ENCODE measurements at places on chromosomes 5 and 9. TPM values are rescaled to one million over a fixed set of nuclear protein-coding genes. Genes with fewer than 3 reads are reported as not detected.

DNA sequence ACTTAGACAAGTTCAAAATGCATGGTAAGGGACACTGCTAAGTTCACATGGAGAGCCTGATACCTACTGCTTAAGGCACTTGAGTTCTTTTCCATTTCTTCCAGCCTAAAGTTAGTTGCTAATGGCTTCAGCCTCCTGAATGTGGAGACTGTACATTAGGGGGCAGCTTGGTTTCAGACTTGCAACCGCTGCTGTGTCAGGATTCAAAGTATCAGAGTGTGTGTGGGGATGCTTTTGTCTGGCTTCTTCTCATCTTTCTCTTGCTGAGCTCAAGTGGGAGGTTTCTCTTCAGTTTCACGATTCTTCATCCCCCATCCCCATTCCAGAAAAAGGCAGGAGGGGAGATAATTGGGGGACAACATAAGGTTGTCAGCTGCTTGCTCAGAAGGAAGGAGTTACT lies 49.4 kb downstream of the ATP10B start:
- DNase-seq = no peak
- H3K27me3 ChIP-seq = no peaks in the 10 kb centered on the region
- no peak overlapping the region for H3K4me3 ChIP-seq
- no peaks in the 10 kb centered on the region for H3K4me1 ChIP-seq

GRCh38 chr5:73031839-73032238 lies 76.0 kb downstream of the FCHO2 start:
- no peak for DNase-seq
- no peak overlapping the region for H3K4me3 ChIP-seq
- peaks cover 21% of the 10 kb centered on the region for H3K4me1 ChIP-seq
- H3K27ac ChIP-seq = no peak overlapping the region
- H3K27me3 ChIP-seq = no peaks in the 10 kb centered on the region

DNA sequence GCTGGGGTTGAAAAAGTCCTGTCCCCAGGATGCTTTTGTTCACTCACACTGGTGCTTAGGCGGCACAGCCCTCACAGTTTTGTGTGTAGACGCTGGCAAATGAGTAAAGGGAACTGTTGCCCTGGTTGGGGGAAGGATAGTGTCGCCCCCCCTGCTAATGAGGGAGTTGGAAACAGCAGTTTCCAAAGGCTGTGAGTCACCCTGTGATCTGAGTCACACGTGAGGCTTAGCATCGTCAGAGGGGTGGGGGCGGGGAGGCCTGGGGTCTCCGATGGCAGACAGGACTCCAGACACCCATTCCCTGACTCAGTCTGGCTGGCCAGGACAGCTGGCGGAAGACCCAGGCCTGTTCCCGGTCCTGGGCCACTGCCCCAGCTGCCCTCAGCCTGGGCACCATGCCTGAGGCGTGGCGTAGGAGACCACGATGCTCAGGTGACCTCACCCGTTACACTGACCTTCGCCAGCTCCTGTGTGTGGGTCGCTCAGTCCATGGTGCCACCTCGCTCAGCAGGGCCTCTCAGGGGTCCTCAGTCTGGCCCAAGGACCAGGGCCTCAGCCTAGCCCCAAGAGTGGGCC lies 2.9 kb downstream of the DNAJB5 start:
- H3K4me3 ChIP-seq = no peak overlapping the region
- H3K27ac ChIP-seq = peak overlapping the region; percentile 90
- H3K36me3 ChIP-seq = no peaks in the 10 kb centered on the region
- no peaks in the 10 kb centered on the region for H3K27me3 ChIP-seq

DNA sequence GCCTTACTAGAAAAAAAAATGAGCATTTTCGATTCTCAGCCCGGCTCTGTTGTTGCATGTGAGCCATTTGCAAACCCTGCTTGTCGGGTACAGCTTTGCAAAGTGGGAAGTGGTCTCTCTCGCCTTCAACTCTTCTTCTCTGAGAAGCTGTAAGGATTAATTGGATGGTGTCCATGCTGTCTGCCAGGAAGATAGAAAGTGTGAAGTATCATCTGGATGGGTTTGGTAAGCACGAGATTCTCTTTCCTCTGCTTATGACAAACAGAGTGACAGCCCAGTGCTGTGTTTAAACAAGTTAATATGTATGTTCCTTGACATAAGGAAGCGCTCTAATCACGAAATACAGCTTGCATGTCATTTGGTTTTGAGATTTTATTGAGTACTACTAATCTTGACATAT lies 109.1 kb upstream of the SPATA31D4 start:
- no peaks in the 10 kb centered on the region for H3K27me3 ChIP-seq
- H3K27ac ChIP-seq = no peak overlapping the region
- no peak overlapping the region for H3K4me3 ChIP-seq
- H3K4me1 ChIP-seq = peaks cover 13% of the 10 kb centered on the region
- H3K36me3 ChIP-seq = no peaks in the 10 kb centered on the region

DNA sequence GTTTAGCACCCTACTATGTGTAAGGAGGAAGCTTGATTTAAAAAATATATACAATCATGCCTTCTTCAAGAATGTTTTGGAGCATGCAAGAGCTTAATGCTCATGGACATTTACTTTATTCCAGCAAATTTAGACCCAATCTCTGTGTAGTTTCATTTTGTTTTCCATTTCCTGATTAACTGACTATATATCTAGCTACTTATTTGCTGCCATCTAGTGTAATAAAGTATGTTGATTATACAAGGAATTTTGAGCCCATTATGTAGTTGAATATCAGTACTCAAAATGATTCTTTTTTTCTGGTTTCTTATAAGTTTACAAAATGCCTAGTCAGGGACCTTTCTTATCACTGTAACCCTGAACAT lies 100.0 kb upstream of the CCDC152 start:
- no peak overlapping the region for H3K27ac ChIP-seq
- no peaks in the 10 kb centered on the region for H3K36me3 ChIP-seq
- no peak for DNase-seq
- peaks cover 10% of the 10 kb centered on the region for H3K4me1 ChIP-seq
- no peaks in the 10 kb centered on the region for H3K27me3 ChIP-seq
- no peak overlapping the region for H3K4me3 ChIP-seq

GRCh38 chr9:123487944-123488548 lies 132.0 kb downstream of the CRB2 start:
- no peaks in the 10 kb centered on the region for H3K27me3 ChIP-seq
- DNase-seq = no peak
- no peak overlapping the region for H3K4me3 ChIP-seq

GRCh38 chr5:122944051-122944450 lies 92.5 kb downstream of the PPIC start:
- DNase-seq = no peak
- no peaks in the 10 kb centered on the region for H3K36me3 ChIP-seq
- H3K4me1 ChIP-seq = peaks cover 6% of the 10 kb centered on the region

DNA sequence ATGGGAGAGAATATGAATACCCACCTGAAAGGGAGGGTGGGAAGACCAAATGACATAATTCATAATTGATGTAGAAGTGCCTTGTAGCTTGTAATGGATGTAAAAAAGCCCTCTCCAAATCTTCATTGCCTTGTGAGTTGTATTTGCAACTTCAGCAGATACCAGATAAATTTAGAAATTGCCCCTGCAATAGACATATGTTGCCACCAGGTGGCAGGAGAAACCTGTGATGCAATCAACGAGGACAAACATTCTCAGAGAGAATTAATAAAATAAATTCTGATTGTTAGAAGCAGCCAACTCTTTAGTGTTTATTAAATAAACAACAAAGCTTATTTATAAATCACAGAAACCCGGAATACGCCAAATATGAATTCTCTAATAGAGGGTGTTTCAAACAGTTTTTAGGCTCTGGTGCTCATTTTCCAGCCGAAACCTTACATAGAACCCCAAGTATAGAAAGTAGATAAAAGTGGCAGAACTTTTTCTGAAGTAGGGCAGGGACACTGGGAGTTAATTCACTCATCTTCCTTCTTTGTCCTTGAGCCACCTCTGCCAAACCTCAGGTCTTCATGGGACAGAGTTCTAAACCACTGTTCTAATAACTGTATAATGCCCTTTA lies 147.8 kb downstream of the TMEM38B start:
- no peaks in the 10 kb centered on the region for H3K27me3 ChIP-seq
- DNase-seq = no peak
- H3K4me3 ChIP-seq = no peak overlapping the region
- no peaks in the 10 kb centered on the region for H3K4me1 ChIP-seq
- no peak overlapping the region for H3K27ac ChIP-seq
- no peaks in the 10 kb centered on the region for H3K36me3 ChIP-seq

- H3K36me3 ChIP-seq = no peaks in the 10 kb centered on the region
- no peak overlapping the region for H3K4me3 ChIP-seq
- DNase-seq = no peak
- H3K27ac ChIP-seq = no peak overlapping the region
These were observed 124.0 kb upstream of the LMX1B start for GRCh38 chr9:126489581-126490213.

- no peak for DNase-seq
- peak overlapping the region; percentile 86 for H3K4me3 ChIP-seq
- H3K36me3 ChIP-seq = no peaks in the 10 kb centered on the region
- H3K4me1 ChIP-seq = peaks cover 33% of the 10 kb centered on the region
- no peaks in the 10 kb centered on the region for H3K27me3 ChIP-seq
- H3K27ac ChIP-seq = peak overlapping the region; percentile 98
These were observed 315 bp downstream of the UBQLN1 start for GRCh38 chr9:83707518-83707767.

- H3K27ac ChIP-seq = no peak overlapping the region
- no peaks in the 10 kb centered on the region for H3K27me3 ChIP-seq
- DNase-seq = no peak
- no peaks in the 10 kb centered on the region for H3K36me3 ChIP-seq
- no peaks in the 10 kb centered on the region for H3K4me1 ChIP-seq
- H3K4me3 ChIP-seq = no peak overlapping the region
These were observed 456.2 kb upstream of the DAB2 start for GRCh38 chr5:39880985-39881384.

DNA sequence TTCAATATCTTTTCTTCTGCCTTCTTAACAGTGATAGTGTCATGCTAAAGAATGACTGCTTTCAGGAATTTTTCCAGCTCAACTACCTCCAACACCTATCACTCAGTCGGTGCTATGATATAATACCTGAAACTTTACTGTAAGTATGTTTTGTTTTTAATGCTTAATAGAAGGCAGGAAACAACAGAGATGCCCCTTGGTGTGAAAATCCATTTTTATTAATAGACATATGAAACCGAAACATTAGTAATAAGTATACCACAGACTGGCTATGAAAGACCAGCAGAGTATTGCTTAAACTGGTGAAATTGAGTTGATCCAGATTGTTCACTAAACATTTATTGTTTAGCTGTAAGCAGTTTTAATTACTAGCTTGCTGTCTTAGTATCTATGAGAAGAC lies 25.2 kb downstream of the SKP2 start:
- H3K36me3 ChIP-seq = no peaks in the 10 kb centered on the region
- H3K4me3 ChIP-seq = no peak overlapping the region
- no peaks in the 10 kb centered on the region for H3K4me1 ChIP-seq
- H3K27me3 ChIP-seq = no peaks in the 10 kb centered on the region
- no peak for DNase-seq

DNA sequence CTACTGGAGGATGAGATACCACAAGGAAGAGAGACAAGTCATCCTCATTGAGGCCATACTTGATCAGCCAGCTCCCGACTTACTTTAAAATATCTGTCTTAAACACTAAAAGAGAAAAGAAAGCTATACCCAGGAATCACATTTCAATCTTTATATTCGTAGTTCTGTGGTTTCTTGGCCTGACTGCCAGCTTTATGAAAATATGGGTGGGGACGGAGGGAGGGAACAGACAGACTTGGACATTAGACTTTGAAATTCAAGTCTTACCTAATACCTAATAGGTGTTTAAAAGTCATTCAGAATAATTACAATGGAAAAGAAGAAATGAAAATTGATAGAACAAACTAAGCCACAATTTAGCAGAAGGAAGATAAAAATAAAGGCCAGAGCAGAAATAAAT lies 604.8 kb upstream of the RORB start:
- no peaks in the 10 kb centered on the region for H3K27me3 ChIP-seq
- H3K4me1 ChIP-seq = no peaks in the 10 kb centered on the region
- H3K36me3 ChIP-seq = no peaks in the 10 kb centered on the region
- H3K4me3 ChIP-seq = no peak overlapping the region
- no peak overlapping the region for H3K27ac ChIP-seq

GRCh38 chr5:116616876-116617275 lies 42.3 kb upstream of the SEMA6A start:
- H3K4me1 ChIP-seq = no peaks in the 10 kb centered on the region
- H3K27me3 ChIP-seq = no peaks in the 10 kb centered on the region
- no peaks in the 10 kb centered on the region for H3K36me3 ChIP-seq
- DNase-seq = no peak
- no peak overlapping the region for H3K4me3 ChIP-seq

SAPCD2 gene
- 2.7 TPM for total RNA-seq

CDX1 gene
- total RNA-seq = not detected

BHMT gene
- total RNA-seq = not detected

DRD1 gene
- total RNA-seq = not detected

VLDLR gene
- total RNA-seq = 4.7 TPM

UAP1L1 gene
- total RNA-seq = 13.3 TPM
